NCI-H1694 (cell line): ENCODE measurements at places on chromosomes 2 and 18.

DNA sequence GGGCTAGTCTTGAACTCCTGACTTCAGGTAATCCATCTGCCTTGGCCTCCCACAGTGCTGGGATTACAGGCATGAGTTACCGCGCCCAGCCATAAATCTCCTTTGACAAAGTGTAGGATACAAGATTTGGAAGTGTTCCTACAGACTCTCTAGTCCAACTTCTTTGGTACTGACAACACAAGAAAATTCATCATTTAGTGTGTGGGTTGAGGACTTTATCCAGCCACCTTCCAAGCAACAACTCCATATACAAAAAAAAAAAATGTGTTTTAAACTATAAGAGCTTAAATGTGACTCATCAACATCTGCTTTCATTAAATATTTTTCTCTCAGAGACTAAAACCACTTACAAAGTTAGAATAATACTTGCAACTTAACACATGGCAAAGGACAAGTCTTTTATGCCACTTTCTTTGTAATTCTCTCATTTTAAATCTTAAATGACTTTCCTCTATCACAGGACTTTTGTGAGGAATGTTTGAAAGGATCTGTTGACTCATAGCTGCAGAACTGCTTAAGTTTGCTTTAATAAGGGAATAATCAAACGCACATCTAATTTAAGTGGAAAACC lies 46.2 kb upstream of the ITGAV start:
- DNase-seq = no peak

- no peak for DNase-seq
Measured at GRCh38 chr18:8800445-8800844, 95.1 kb downstream of the MTCL1 start.

DNA sequence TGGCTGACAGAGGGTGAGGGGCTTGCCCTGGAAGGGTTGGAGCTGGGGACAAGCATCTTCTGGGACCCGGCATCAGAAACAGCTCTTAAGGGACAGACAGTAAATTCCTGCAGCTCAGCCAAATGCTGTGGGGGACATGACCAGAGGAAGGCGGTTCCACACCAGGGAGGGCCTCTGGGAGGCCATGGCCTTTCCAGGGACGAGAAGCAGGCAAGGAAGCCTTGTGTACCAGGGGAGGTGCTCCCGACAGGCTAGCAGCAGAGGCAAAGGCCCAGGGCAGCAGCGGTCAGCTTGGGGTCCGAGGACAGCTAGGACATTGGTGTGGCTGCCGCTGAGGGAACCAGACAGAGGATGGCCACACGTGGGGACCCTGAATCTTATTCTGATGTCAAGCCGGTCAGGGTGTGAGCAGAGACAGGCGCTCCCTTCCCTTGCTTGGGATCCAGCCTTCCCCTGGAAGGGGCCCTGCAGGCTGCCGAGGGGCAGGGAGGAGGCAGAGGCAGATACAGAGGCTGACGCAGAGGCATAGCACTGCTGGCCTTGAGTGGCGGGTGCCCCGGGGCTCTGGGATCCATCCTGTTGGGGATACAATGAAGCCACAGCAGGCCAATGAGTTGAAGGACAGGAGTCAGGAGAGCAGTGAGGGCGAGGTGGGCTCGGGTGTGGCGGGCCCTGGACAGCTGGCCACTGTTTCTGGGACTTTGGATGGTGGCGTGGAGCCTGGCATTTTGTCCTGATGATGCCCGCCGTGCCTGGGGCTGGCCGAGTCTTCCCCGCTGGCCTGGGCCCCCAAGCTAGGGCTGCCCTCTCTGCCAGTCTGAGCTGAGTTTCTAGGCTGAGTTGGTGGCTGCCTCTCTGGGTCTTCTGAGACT lies 64.1 kb upstream of the GPC1 start:
- no peak for DNase-seq

- DNase-seq = no peak
Measured at GRCh38 chr18:69220529-69220928, 180.2 kb upstream of the DOK6 start.

DNA sequence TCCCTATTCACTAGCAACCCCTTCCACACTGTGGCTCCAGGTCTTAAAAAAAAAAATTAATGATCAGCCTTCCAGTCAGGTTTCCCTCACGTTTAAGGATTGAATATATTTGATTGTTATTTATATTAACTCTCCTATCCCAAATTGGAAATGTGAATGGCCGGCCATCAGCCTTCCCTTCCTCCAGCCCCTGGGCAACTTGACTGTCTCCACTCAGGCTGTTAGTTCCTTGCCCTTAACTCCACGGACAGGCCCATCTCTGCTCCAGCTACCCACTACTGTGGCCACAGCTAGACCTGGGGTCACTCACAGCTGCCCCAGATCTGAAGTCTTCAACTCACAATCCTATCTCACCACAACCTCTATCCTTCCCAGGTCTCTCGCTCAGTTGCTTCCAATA lies 39.9 kb downstream of the THOC1 start:
- DNase-seq = no peak

- DNase-seq = no peak
Measured at GRCh38 chr2:172425336-172425735, 2.0 kb upstream of the ITGA6 start.
